ENCODE measurements at places on chromosomes 7 and 10.

DNA sequence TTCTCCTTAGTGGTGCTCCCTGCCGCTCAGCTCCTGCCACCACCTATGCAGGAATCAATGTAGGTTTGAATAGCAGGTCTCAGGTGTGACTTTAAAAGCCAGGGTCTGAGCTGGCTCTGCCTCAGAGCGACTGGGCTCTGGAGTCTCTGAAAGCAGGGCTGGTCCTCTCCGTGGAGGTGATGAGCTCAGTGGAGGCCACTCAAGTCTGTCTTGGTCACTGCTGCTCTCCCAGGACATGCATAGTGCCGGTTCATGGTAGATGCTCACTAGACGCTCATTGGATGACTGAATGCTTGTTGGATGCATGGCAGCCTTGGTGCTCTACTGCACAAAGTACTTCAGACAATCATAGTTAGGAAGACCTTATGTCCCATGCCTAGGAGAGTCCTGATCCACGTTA is 45.1 kb upstream of the PTF1A start:
- no peak for DNase-seq

DNA sequence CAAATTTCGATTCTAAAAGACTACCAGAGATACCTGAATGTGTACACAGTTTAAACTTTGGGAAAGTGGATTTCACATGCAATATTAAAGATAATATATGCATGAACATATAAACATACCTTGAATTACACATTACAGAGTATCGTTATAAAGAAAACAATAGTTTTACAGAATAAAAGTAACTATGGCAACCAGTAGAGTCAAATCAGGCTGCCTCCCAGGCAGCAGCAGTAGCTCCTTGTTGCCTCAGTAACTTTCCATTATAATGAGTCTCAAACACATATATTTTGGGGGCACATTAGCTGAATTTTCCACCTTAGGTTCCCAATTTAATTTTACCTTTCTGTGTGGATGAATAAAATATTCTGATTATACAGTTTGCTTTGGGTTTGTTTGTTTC is 164.4 kb upstream of the FEZF1 start:
- peak; percentile 27 for DNase-seq

- DNase-seq, result no peak
Measured at GRCh38 chr7:142587578-142588191, 161.6 kb upstream of the PRSS1 start.

DNA sequence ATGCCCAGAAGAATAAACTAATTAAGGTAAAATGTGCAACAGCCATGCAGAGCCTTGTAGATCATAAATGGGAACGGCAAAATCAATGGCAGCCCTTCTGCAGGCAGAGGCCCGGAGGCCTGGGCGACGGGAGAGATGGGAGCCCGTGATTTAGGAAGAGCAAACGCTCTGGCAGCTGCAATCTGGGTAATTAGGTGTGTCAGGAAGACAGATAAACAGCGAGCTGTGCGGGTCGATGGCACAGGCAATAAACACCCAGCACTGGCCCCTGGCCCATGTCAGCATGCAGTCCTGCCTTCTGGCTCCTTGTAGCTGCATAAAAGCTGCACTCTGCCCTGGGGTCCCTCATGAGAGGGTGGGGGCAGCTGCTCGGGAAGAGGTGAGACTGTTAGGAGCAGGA is 78.0 kb downstream of the GOLGA7B start:
- DNase-seq, result no peak

GRCh38 chr7:99601656-99602310 is 3.7 kb downstream of the TMEM225B start:
- no peak for DNase-seq

GRCh38 chr10:19077276-19077675 is 28.7 kb downstream of the MALRD1 start:
- DNase-seq, result no peak

DNA sequence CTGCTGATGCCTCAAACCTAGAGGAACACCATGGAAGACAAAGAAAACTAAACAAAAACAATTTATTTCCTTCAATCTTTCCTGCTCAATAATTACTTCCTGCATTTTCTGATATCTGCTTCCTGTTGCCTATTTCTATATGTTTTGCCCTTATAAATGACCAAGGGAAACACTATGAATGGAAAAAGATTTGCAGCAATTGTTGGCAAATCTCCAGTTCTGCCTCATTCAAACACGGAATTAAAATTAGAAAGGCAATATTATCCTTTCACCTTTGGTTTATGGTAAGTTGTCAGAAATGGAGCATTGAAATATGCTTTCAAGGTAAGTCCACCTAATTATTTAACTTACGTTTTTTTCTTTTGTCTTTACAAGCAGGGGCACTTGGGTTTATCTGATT is 552.2 kb upstream of the ANKRD30A start:
- no peak for DNase-seq

- DNase-seq, result peak; percentile 18
Measured at GRCh38 chr10:26881600-26882331, 21.0 kb upstream of the ABI1 start.

DNA sequence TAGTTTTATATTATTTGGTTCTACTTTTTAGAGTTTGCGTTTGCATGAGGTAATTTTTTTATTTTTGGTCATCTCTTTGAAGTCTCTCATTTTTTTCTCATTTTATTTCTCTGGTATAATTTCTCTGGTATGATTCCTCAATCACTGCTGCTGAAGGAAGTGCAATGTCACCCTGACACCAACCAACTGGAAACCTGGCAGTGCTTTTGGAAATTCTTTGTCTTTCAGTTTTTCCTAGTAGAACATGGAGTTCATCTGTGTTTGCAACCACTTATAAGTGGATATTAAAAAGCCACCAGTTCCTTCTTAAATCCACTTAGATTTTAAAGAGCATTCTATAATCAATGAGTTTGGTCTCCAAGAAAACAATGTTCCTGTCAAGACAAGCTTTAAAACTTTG is 291.8 kb downstream of the PRKG1 start:
- DNase-seq, result no peak

- DNase-seq, result no peak
Measured at GRCh38 chr7:7032221-7032620, 150.1 kb upstream of the C1GALT1 start.

- DNase-seq, result no peak
Measured at GRCh38 chr10:99449023-99449422, 18.6 kb upstream of the GOT1 start.

GRCh38 chr10:79445977-79446757 is 743 bp upstream of the ZCCHC24 start:
- no peak for DNase-seq

DNA sequence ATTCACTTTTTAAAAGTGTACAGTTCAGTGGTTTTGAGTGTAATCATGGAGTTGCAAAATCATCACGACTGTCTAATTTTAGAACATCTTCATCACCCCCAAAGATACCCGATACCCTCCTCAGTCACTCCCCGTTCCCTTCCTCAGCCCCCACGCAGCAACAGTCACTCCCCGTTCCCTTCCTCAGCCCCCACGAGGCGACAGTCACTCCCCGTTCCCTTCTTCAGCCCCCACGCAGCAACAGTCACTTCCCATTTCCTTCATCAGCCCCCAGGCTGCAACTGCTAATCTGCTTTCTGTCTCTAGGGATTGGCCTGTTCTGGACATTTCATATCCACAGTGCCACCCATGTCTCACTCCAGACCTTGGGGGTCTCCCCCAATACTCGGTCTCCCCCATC is 161.6 kb upstream of the PPP2R2D start:
- no peak for DNase-seq

- peak; percentile 38 for DNase-seq
Measured at GRCh38 chr10:43265799-43266721, 805 bp downstream of the RASGEF1A start.

DNA sequence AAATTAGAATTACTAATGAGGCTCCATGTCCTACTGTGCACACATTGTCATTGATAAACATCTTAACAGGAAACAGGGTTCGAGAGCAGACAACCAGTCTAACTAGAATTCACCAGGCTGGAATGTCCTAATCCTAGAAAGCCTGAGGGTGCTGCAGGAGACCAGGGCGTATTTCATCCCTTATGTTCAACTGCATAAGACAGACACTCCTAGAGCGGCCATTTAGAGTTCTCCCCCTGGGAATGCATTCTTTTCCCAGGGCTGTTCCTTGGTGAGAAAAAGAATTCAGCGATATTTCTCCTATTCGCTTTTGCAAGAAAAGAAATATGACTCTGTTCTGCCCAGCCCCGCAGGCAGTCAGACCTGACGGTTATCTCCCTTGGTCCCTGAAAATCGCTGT is 486.0 kb downstream of the REEP3 start:
- DNase-seq, result no peak

GRCh38 chr10:8639486-8640185 is 585.1 kb downstream of the GATA3 start:
- no peak for DNase-seq

DNA sequence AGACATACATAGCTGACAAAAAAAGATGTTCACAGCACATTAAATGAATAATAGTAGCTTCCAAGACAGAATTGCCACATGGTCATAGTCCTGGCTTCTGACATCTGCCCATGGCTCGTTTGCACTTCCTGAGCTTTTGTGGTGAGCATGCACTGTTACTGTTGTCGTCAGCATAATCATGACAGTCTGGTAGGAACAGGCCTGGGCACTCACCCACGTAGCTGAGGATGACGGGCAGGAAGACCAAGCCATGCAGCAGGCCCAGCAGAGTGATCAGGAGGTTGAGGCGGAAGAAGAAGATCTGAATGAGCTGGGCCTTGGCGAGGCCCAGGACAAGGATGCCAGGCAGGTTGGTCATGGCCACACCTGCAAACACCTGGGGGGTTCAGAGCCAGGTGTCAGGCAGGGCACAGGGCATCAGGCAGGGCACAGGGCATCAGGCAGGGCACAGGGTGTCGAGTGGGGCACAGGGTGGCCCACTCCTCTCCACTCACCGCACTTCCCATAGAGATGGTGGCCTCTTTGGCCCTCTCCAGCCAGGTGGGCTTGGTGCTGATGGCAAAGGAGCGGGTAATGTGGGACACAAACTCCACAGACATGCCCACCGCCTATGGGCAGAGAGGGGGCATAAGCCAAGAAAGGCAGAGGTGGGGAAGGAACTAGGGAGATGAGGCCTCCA is 25.3 kb upstream of the NUDCD3 start:
- DNase-seq, result no peak

- DNase-seq, result no peak
Measured at GRCh38 chr7:138727336-138728099, 26.4 kb upstream of the SVOPL start.

DNA sequence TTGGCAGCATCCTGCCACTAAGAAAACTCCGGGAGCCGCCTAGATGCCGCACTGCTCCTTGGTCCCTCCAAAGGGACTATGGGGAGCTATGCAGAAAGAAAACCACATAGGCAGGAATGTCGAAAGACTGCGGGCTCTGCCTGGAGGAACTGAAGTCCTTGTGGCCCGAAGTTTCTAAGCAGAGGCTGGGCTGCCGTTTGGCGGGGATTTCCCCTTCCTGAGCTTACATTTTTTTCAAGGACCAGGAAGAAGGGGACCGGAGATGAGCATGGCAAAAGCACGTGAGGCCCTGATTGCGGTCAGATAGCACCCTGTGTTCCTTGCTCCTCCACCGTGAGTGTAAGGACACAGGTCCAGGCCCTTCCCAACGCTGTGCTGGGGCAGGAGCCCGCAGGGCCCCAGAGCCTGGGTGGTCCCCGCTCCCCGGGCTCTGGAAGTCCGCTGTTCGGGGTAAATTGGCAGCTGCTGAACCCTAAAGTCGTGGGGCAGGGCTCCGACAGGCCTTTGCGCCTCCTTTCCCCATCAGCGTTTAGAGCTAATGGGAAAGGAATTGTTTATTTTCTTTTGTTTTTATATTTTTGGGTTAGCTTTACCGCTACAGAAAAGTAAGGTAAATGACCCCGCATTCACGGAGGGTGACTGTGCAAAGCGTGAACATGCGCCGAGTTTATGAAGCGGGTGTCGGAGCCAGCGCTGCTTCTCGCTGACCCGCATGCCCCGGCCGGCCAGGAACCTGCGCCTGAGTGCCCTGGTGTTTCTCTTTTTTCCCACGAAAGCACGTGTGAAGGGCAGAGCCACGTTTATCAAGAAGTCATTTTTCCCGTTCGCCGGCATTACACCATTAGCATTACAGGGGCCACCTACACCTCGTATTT is 356.5 kb upstream of the ZNF32 start:
- DNase-seq, result no peak

GRCh38 chr7:117808910-117809705 is 64.1 kb downstream of the CTTNBP2 start:
- no peak for DNase-seq

- no peak for DNase-seq
Measured at GRCh38 chr7:101699881-101700823, 71.1 kb upstream of the MYL10 start.

DNA sequence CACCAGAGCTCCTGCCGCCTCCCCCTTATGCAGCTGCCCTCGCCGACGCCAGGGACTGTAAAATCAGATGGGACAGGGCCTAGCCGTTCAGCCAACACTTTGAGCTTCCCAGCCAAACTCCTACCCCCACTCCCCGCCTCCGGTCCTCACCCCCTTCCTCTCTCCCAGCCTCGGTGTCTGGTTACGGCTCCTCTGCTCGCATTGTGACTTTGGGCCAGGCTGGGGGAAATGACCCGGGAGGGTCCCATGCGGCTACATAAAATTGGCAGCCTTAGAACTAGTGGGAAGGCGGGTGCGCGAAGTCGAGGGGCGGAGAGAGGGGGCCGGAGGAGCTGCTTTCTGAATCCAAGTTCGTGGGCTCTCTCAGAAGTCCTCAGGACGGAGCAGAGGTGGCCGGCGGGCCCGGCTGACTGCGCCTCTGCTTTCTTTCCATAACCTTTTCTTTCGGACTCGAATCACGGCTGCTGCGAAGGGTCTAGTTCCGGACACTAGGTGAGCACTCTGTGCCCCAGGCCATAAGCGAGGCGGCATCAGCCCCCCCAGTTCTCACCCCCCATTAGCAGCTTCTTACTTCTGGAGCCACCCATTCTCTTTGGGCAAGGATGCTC is at the start of gene KAZALD1:
KAZALD1 (plus strand) TSS at position 366 of the 608 bp plus-strand sequence. CDS start 604 bp downstream, outside the sequence.
- peak; percentile 33 for DNase-seq

- DNase-seq, result no peak
Measured at GRCh38 chr7:155198196-155198892, 99.3 kb upstream of the INSIG1 start.

GRCh38 chr7:121547544-121548092 is 151.5 kb upstream of the FAM3C start:
- DNase-seq, result peak; percentile 62

DNA sequence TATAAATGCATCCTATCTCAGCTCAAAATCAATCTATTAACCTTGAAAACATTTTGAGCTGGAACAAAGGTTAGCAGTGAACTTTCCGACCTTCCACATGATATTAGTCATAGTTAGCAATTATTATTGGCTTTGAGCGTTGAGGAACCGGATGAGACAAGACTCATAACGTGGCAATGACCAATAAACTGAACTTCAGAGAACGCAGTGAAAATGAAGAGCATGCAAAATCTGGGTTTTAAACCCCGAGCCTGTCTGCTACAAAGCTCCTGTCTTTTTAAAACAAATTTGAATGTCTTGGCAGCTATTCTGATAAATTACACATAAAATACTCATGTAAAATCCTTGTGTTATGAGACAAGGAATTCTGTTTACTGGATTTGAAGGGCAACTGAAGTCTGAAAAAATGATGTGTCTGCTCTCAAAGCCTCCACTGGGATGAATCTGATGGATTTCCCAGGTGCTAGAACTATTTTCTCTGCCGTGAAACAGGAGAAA is 74.7 kb upstream of the ITGB1 start:
- DNase-seq, result no peak

- no peak for DNase-seq
Measured at GRCh38 chr7:28986028-28986764, 28.1 kb upstream of the TRIL start.
